ENCODE measurements at places on chromosomes 5 and 9. TPM values are rescaled to one million over a fixed set of nuclear protein-coding genes. Genes with fewer than 3 reads are reported as not detected.

The ACTBL2 gene
- 2.7 TPM for total RNA-seq

The FCHO2 gene
- 25.5 TPM for total RNA-seq

The SLC2A6 gene
- total RNA-seq, result 17.5 TPM

The TPPP gene
- total RNA-seq, result not detected

The MRNIP gene
- 6.2 TPM for total RNA-seq

The MEGF9 gene
- total RNA-seq, result 10.0 TPM

The UAP1L1 gene
- 15.5 TPM for total RNA-seq

The GLRA1 gene
- not detected for total RNA-seq

The ARHGEF39 gene
- 1.6 TPM for total RNA-seq

The HTR1A gene
- total RNA-seq, result not detected

The DMGDH gene
- total RNA-seq, result not detected

The TSSK1B gene
- total RNA-seq, result 0.79 TPM

The FOXD4L3 gene
- total RNA-seq, result 0.39 TPM

The TXNDC8 gene
- total RNA-seq, result not detected

The ASTN2 gene
- 5.1 TPM for total RNA-seq

The LHX6 gene
- total RNA-seq, result 0.33 TPM

The NOXA1 gene
- total RNA-seq, result 0.39 TPM

The IL17B gene
- total RNA-seq, result not detected

The CCNG1 gene
- 174 TPM for total RNA-seq

Data from placental epithelial cell (primary cell).